B cell (primary cell): ENCODE measurements at places on chromosomes 4 and X. TPM values are rescaled to one million over a fixed set of nuclear protein-coding genes. Genes with fewer than 3 reads are reported as not detected.

GRCh38 chr4:23851464-23851863, 38.4 kb downstream of the PPARGC1A start:
- DNase-seq: no peak
- H3K27me3 ChIP-seq: no peaks in the 10 kb centered on the region
- no peaks in the 10 kb centered on the region for H3K4me1 ChIP-seq
- H3K36me3 ChIP-seq: no peaks in the 10 kb centered on the region

GRCh38 chr4:158849681-158850080, 80.9 kb downstream of the FNIP2 start:
- no peak overlapping the region for H3K4me3 ChIP-seq
- no peaks in the 10 kb centered on the region for H3K27me3 ChIP-seq
- H3K4me1 ChIP-seq: no peaks in the 10 kb centered on the region

- H3K27ac ChIP-seq: no peak overlapping the region
- H3K36me3 ChIP-seq: no peaks in the 10 kb centered on the region
- peaks cover 15% of the 10 kb centered on the region for H3K4me1 ChIP-seq
- no peaks in the 10 kb centered on the region for H3K27me3 ChIP-seq
- DNase-seq: no peak
Observed at GRCh38 chr4:3877236-3877635, 111.1 kb downstream of the ADRA2C start.

GRCh38 chrX:68675571-68675970, 28.1 kb downstream of the STARD8 start:
- no peaks in the 10 kb centered on the region for H3K36me3 ChIP-seq
- no peak for DNase-seq
- H3K4me3 ChIP-seq: no peak overlapping the region
- H3K27ac ChIP-seq: no peak overlapping the region

DNA sequence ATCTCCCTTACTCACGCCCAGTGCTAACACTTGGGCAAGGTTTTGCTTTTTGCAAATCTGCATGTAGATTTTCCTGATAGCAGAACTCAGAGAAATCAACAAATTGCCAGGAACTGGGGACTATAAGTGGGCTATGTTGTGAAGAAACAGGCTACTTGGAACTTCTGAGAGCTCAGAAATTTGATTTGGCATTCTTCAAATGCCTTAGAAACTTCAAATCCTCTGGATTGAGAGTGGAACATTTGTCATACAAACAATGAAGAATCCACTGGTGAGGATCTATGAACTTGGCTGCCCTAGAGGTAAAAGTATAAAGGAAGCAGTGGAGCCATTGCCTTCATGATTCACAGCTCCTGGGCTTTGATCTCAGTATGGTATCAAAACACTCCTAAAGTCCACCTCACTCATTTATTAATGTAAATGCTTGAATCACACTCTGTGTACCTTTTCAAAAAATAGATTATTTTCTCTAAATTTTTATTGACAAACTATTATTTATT, 126.0 kb downstream of the GLRA3 start:
- no peak overlapping the region for H3K27ac ChIP-seq
- no peaks in the 10 kb centered on the region for H3K36me3 ChIP-seq
- H3K27me3 ChIP-seq: no peaks in the 10 kb centered on the region
- H3K4me1 ChIP-seq: no peaks in the 10 kb centered on the region
- H3K4me3 ChIP-seq: no peak overlapping the region

GRCh38 chrX:148284056-148284455, 216.4 kb upstream of the AFF2 start:
- no peak for DNase-seq
- no peak overlapping the region for H3K27ac ChIP-seq
- no peaks in the 10 kb centered on the region for H3K36me3 ChIP-seq
- H3K4me3 ChIP-seq: no peak overlapping the region

- H3K27ac ChIP-seq: no peak overlapping the region
- H3K4me3 ChIP-seq: no peak overlapping the region
- H3K36me3 ChIP-seq: no peaks in the 10 kb centered on the region
- DNase-seq: no peak
- no peaks in the 10 kb centered on the region for H3K4me1 ChIP-seq
Observed at GRCh38 chr4:6750286-6751221, 32.0 kb upstream of the KIAA0232 start.

GRCh38 chrX:49287665-49288064, 15.8 kb upstream of the GAGE10 start:
- no peak overlapping the region for H3K4me3 ChIP-seq
- H3K36me3 ChIP-seq: no peaks in the 10 kb centered on the region
- H3K4me1 ChIP-seq: no peaks in the 10 kb centered on the region
- no peaks in the 10 kb centered on the region for H3K27me3 ChIP-seq

DNA sequence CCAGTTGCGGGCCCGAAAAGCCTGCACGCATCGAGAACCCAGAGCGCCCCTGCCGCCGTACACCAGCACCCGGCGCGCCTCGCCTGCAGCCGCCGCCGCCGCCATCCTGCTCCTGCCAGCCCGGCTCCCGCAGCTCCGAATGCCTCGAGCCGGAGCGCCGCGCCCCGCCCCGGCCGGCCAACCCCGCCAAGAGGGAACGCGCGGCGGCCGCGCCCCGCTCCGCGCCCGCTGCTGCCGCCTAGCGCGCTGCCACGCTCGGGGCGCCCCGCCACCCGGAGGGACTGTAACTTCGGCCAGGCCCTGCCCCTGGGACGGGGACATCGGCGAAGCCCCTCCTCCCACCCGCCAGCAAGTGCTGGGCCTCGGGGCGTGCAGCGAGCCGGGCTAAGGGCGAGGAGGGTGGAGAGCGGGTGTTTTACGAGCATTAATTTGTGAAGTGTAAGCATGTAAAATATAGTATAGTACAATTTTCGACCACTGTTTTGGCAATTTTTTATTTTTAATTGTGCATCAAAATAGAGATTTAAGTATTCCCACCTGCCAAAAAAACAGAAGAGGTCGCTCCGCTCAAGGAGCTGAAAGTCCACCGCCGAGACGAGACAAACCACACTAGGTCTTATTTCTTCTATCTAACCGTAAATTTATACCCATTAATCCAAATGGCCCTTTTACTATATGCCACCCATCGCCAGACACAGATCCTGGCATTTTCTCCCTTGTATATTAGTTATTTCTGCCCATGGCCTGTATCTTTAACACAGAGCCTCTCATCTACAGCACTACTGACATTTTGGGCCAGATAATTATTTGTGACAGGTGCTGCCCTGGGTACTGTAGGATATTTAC, at the start of gene QDPR:
Gene QDPR, minus strand, starts transcription at position 141 of the 846 bp plus-strand sequence. Its CDS starts 36 bp downstream, at position 105.
- H3K27ac ChIP-seq: no peak within 1 kb of the TSS
- peaks cover 16% of the 10 kb centered on the region for H3K4me1 ChIP-seq
- no peaks in the 10 kb centered on the region for H3K36me3 ChIP-seq
- H3K4me3 ChIP-seq: peak within 1 kb of the TSS; percentile 63
- H3K27me3 ChIP-seq: no peaks in the 10 kb centered on the region
- peak; percentile 73 for DNase-seq

- H3K36me3 ChIP-seq: no peaks in the 10 kb centered on the region
- H3K27me3 ChIP-seq: no peaks in the 10 kb centered on the region
- H3K4me3 ChIP-seq: no peak overlapping the region
- no peak overlapping the region for H3K27ac ChIP-seq
- no peaks in the 10 kb centered on the region for H3K4me1 ChIP-seq
Observed at GRCh38 chrX:82711457-82711856, 796.6 kb upstream of the POU3F4 start.

DNA sequence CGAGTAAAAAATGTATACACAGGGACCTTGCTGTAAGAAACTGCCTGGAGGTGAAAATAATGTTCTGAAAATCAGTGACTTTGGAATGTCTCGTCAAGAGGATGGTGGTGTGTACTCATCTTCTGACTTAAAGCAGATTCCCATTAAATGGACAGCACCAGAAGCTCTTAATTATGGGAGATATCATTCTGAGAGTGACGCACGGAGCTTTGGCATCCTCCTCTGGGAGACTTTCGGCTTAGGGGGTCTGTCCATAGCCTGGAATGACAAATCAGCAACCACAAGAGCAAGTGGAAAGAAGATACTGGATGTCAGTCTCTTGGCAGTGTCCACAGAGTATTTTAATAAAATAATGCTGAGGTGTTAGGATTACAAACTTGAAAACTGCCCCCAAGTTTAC, 129.4 kb downstream of the THOC2 start:
- H3K27me3 ChIP-seq: no peaks in the 10 kb centered on the region
- no peak overlapping the region for H3K4me3 ChIP-seq
- DNase-seq: no peak
- no peaks in the 10 kb centered on the region for H3K4me1 ChIP-seq
- peaks cover 24% of the 10 kb centered on the region for H3K36me3 ChIP-seq

Gene PROM1
- not detected in 2 replicates for total RNA-seq

Gene OCIAD2
- 37.0 and 39.3 TPM in 2 replicates for total RNA-seq

Gene TMEM175
- 44.4 and 47.9 TPM in 2 replicates for total RNA-seq

Gene EDA
- 0.24 and 1.2 TPM in 2 replicates for total RNA-seq

Gene SEL1L3
- 280 and 291 TPM in 2 replicates for total RNA-seq
